Stimulated activated CD8-positive, alpha-beta memory T cell treated with anti-CD3 and anti-CD28 coated beads, Interleukin-7, amount 100 ng/mL, for 48 hours (primary cell): ENCODE measurements at places on chromosomes 2 and 18.

DNA sequence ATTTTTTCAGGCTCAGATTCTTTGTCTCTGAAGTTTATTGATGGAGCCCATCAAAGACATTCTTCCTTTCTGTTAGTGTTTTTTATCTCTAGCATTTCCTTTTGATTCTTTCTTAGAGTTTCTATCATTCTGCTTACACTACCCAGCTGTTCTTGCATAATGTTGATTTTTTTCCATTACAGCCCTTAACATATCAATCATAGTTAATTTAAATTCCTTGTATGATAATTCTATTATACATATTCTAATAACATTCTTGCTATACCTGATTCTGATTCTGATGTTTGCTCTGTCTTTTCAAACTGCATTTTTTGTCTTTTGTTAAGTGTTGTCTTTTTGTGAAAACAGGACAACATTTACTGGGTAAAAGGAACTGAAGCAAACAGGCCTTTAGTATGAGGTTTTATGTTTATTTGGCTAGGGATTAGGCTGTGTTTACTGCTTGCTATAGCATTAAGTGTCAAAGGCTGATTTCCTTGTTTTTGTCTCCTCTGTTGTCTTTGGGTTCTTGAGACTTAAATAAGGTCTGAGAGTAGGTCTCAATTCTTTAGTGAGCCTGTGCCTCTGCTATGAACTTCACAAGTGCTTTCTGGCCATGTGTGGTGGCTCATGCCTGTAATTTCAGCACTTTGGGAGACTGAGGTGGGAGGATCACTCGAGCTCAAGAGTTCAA is 8.0 kb upstream of the STAM2 start:
- no peak for DNase-seq

- DNase-seq, result no peak
Measured at GRCh38 chr2:172246649-172247048, 143.9 kb upstream of the DLX2 start.

DNA sequence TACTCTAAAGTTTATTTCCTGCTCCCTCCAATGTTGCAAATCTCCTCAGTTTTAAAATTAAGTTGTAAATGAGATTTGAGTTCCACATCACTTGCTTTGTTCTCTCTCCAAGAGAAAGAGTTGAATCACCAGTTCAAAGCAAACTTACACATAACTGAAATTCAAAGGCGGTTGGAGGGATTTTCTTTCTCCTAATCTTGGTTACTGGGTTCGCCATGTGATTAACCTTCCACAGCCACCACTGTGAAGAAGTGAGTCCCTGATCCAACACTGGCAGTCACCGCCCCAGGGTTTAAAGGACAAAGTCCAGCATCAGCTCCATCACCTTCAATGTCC is 247.1 kb downstream of the MYCN start:
- no peak for DNase-seq

DNA sequence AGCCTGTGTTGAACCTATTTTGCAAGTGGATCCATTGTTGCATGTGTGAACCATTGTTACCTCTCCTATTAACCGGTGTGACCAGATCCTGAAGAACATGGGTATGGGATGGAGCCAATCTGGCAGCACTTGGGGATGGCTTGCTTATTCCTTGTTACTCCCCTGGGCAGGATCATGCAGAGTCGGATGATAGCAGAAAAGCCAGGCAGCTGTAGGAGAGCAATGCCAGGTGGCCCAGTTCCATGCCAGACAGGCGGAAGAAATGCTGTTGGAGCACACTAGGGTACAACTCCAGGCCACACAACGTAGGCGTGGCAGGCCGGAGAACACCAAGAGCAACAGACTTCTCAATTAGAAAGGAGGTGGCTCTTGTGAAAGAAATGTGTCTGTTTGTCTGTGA is 16.3 kb upstream of the MYO1B start:
- DNase-seq, result no peak

- DNase-seq, result no peak
Measured at GRCh38 chr2:145503511-145503910, 983.6 kb upstream of the ZEB2 start.

DNA sequence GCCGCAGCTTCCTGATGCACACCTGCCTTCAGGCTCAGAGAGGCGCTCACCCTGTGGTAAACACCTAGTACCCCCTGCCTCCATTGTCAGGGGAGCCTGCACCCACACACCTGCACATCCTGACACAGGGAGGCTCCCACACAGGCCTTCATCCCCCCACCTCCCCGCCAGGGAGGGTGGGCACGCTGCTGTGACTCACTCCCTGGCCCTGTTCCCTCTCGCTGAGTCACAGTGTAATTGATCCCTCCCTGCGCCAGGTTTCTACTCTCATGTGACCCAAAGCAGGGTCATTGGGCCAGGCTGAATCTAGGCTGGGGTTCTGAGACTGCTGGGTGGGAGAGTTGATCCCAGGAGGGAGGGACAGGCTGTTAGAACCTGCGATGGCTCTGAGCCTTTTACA is 8.5 kb upstream of the CELF4 start:
- DNase-seq, result no peak

- DNase-seq, result no peak
Measured at GRCh38 chr18:45801416-45802004, 24.0 kb upstream of the SIGLEC15 start.

DNA sequence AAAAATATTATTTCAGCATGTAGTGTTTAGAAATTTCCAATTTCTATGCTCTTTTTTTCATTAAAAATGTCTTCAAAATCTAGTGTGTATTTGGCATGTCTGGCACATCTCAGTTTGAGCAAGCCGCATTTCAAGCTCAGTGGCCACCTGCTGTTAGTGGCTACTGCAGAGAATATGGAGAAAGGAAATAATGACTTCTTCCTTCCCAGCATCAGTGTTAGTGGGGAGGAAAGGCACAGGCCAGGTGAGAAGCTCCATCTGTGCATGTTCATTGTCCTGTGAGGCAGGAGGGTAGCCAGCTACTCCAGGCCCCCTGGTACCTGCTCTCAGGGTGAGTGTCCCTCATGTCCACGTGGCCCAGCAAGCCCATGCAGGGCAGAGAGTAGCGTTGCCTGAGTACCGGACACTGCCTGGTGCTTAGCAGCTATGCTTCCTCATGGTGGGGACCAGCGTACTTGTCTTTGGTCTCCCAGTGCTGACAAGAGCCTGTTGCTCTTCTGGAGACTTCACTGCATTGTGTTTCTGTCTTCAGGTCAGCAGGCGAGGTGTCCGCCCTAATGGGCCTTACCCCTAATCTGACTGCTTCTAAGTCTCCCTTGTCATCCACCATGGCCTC is 67.4 kb upstream of the CHMP1B start:
- no peak for DNase-seq

- no peak for DNase-seq
Measured at GRCh38 chr2:46980786-46981573, 65.4 kb upstream of the MCFD2 start.

GRCh38 chr18:24446453-24446852 is 14.0 kb upstream of the HRH4 start:
- no peak for DNase-seq
